ENCODE measurements at places on chromosomes 12 and 14. TPM values are rescaled to one million over a fixed set of nuclear protein-coding genes. Genes with fewer than 3 reads are reported as not detected.

Gene MIS18BP1
- polyA plus RNA-seq: 3.3 TPM

Gene PLEKHH1
- polyA plus RNA-seq: 28.0 TPM

Gene PRH2
- 1.0 TPM for polyA plus RNA-seq

Gene ITGB7
- 0.95 TPM for polyA plus RNA-seq

Gene LRRC10
- not detected for polyA plus RNA-seq

Gene MMP14
- polyA plus RNA-seq: 65.2 TPM

Gene KCNH5
- 0.10 TPM for polyA plus RNA-seq

Gene ACOT6
- 0.17 TPM for polyA plus RNA-seq

Gene MEG3
- 5,263 TPM for polyA plus RNA-seq
